ENCODE measurements at places on chromosomes 3 and 15. TPM values are rescaled to one million over a fixed set of nuclear protein-coding genes. Genes with fewer than 3 reads are reported as not detected.

MOBP gene
- total RNA-seq: not detected

PDZRN3 gene
- not detected for total RNA-seq

GALNT15 gene
- not detected for total RNA-seq

CASR gene
- not detected for total RNA-seq

CX3CR1 gene
- 203 TPM for total RNA-seq

SPESP1 gene
- total RNA-seq: not detected

ESYT3 gene
- total RNA-seq: not detected
